ENCODE measurements at places on chromosomes 5 and 9.

DNA sequence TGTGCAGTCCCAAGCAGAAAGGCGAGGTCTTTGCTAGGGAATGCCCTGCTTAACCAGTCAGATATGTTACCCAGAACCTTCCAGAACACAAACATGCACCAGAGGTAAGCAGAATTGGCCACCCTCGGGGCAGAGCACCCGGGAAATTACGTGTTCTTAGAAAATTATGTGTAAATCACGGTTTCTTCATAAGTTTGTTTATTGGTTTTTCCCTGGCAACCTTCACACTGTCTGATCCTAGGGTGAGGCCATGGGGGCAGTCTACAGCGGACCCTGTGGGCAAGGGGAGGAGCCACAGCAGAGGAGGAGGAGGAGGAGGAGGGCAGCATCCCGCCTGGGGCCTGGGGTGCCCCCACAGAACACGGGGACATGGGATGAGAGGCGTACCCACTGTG lies 31.4 kb downstream of the RXRA start:
- DNase-seq = no peak

- no peak for DNase-seq
These were observed 1.3 kb upstream of the ANKRD18A start for GRCh38 chr9:38621434-38622287.

DNA sequence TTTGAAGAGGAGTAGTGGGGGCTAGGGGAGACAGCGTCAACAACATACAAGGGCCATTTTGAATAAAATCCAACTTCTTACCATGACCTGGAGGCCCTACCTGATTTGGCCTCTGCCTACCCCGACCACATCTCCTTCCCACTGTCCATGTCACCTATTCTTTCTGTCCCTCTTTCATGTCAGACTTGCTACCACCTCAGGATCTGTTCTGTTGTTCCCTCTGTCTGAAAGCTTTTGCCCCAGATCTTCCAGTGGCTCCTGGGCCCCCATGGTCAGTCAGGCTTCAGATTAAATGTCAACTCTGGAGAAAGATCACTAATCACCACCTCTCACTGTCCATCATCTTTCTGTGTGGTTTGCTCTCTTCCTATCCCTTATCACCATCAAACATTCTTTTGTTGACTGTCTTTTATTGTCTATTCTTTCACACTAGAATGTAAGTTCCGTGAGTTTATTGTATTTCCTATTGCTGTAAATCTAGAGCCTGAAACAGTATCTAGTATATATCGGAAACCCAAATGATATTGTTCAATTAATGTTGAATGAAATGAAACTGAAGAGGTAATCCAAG lies 31.2 kb upstream of the APC start:
- DNase-seq = no peak

GRCh38 chr9:127541176-127541575 lies 70.9 kb upstream of the STXBP1 start:
- no peak for DNase-seq

DNA sequence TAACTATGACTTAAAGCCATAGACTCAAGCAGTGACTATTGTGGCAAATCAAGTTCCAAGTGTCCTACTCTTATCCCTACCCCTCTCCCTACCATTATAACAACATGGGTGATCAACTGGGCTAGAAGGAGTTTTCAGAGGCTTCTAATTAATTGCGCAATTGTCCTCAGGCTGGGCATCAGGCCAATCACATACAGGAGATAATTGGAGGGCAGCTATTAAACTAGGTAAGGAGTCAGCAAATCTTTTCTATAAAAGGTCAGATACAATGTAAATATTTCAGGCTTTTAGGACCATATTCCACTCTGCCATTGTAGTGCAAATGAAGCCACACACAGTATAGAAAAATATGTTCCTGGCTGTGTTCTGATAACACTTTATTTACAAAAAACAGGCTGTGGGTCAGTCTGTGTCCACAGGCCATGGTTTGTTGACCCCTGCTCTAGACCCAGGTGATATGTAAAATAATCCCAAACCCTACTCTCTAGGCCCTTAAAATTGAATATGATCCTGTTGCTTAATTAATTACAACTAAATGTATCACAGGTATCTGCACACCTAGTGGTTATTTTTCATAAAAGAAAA lies 141.4 kb upstream of the PIK3R1 start:
- DNase-seq = no peak

- DNase-seq = no peak
These were observed 467.3 kb downstream of the TAF11L14 start for GRCh38 chr5:18101532-18101931.

- DNase-seq = no peak
These were observed 24.8 kb downstream of the DPYSL3 start for GRCh38 chr5:147485046-147485445.

DNA sequence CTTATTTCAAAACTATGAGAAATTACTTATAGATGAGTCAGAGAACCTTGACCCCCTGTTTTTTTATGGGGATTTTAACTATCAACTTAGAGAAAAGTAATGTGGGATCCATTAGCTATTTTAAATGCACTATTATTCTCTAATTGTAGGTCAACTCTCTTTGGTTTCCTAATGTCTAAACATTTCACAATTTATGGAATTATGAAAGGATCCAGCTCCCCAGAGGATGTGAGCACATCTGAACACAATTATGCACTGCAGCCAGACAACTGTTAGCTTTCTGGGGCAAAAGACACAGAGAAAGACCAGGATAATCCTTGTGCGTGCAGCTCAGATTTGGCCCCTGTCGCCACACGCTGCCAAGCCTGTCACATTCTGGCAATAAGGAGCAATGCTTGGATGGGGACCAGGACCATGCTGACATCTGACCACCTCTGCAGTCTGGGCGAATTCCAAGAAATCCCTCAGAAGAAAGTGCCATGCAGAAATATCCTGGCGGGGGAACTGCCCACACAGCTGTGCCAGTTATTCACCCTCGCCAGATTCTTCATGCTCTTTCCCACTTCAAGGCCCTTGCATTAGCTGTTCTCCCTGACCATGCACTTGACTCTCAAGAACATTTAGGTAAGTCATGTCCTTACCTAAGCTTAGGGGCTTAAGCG lies 22.2 kb upstream of the CMBL start:
- DNase-seq = no peak

GRCh38 chr5:126640866-126641265 lies 40.1 kb downstream of the PHAX start:
- DNase-seq = no peak

GRCh38 chr5:131473731-131474130 lies 161.3 kb downstream of the RAPGEF6 start:
- DNase-seq = no peak

DNA sequence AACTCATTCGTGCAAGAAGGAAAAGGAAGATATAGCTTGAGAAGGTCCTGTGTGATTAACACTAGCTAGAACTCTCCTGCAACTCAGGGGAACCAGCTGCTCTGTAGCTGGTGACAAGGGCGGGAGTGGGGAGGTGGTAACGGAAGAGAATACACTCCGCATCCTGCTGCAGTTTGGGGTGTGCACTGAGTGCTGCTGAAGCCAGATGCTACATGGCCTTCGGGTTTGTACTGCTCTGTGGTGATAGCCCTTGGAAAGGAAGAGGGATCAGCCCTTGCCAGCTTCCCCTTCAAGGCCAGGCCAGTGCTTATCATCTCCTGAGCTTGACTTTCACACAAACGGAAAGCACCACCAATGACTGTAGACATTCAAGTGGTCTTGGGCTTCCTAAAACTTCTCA lies 34.3 kb downstream of the FRMD3 start:
- no peak for DNase-seq

GRCh38 chr9:126649477-126649876 lies 35.7 kb downstream of the LMX1B start:
- no peak for DNase-seq

DNA sequence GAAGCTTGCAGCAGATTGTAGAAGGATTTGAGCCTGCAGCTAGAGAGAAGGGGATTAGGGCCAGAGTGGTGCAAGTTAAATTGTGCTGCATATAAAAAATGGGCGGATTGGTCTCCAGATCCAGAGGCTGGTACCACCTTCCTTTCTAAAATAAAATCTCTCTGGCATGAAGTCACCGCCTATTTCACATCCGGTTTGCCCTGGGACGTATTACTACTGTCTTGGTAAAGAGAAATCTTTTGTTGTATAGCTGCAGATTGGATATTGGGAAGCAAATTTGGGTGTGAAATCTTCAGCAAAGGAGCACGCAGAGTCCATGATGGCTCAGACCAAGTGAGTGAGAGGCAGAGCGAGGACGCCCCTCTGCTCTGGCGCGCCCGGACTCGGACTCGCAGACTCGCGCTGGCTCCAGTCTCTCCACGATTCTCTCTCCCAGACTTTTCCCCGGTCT lies at the start of gene GABRA1:
Gene GABRA1 (plus strand): TSS at position 180 of the 451 bp plus-strand sequence. CDS start 2,691 bp downstream, outside the sequence.
- DNase-seq = no peak

GRCh38 chr9:88084357-88085183 lies 53.7 kb downstream of the SPATA31C2 start:
- DNase-seq = no peak

DNA sequence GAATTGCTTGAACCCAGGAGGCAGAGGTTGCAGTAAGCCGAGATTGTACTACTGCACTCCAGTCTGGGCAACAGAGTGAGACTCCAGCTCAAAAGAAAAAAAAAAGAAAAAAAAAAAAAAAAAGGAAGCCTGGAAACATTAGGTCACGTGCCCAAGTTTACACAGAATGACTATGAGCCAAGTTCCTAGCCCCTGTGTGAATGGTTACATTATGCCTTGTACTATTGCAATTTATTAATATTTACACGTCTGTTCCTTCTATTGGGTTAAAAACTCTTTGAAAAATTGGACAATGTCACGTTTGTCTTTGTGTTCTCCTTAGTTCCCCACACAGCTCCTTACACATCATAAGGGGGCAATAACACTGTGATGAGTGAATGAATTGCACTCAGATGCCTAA lies 33.5 kb upstream of the SLC28A3 start:
- no peak for DNase-seq

- DNase-seq = no peak
These were observed 96.9 kb downstream of the PLPP1 start for GRCh38 chr5:55437859-55438206.

GRCh38 chr5:117246424-117246823 lies 671.8 kb upstream of the SEMA6A start:
- DNase-seq = no peak

DNA sequence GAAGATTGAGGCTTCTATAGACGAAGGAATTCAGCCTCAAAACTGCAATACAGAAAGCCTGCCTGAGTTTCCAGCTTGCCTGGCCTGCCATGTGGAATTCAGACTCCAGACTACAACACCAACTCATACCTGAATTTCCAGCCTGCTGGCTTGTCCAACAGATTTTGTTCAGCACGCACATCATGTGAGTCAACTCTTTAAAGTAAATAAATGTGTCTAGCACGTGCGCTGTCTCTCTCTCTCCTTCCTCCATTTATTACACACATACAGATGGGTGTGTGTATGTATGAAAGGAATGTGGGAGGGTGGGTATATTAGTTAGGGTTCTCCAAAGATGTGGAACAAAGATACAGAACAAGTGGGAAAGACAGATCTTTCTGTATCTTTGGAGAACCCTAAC lies 82.4 kb upstream of the TAS2R1 start:
- DNase-seq = no peak

GRCh38 chr9:18936094-18936871 lies 96.7 kb downstream of the SAXO1 start:
- no peak for DNase-seq

DNA sequence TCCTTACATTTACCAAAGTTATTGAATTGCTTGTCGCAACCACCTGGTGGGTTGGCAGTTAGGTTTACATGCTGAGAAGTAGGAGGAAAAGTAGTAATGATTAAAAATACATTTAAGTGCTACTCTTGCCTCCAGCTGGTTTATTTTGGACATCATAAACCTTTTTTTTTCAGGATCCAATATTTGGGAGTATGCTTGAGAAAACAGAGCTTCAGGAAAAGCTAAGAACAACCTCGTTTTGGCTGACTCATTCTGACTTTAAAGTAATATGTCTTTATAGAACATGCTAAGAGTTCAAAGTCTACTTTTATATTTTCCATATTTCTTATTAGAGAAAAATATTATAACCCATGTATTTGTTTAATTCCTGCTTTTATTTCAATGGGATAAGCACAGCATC lies 41.7 kb upstream of the BNC2 start:
- DNase-seq = no peak

DNA sequence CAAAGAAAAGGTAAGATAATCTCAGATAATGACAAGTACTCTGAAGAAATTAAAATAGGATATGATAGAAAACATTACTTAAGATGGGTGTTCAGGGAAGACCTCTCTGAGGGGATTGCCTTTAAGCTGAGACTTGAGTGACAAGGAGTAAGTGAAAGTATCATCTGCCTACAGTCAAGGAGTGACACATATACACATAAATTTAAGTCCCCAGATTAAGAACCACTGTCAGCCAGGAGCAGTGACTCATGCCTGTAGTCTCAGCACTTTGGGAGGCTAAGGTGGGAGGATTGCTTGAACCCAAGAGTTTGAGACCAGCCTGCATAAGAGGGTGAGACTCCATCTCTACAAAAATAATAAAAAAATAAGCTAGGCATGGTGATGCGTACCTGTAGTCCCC lies 19.7 kb upstream of the ANKHD1 start:
- no peak for DNase-seq

DNA sequence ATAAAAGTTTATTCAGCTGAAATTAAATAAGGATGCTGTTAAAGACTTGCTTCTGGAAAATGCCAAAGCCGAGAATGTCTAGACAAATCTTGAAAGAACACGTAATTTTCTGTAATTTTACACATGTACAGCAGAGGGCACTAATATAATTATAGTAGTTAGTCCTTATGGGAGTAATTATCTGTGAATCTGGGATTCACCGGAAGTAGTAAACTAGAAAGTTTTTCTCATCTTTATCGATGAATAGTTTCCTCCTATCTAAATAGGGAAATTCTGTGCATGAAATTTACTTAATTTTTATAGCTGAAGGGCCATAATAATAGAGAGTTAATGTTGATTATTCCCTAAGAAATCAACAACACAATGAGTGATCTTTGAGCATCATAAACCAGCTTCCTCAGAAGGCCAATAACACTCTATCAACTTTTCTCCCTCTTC lies 18.4 kb upstream of the CNTLN start:
- no peak for DNase-seq

- no peak for DNase-seq
These were observed 69.3 kb downstream of the KCNIP1 start for GRCh38 chr5:170573114-170573513.

GRCh38 chr9:114202396-114202795 lies 47.1 kb downstream of the COL27A1 start:
- no peak for DNase-seq

GRCh38 chr5:121581588-121581987 lies 270.1 kb upstream of the FTMT start:
- DNase-seq = no peak

- no peak for DNase-seq
These were observed 67.9 kb upstream of the ANKRD55 start for GRCh38 chr5:56301069-56301468.

GRCh38 chr5:137565450-137565849 lies 66.3 kb upstream of the SPOCK1 start:
- no peak for DNase-seq

- DNase-seq = peak; percentile 62
These were observed 226.5 kb upstream of the MAP3K1 start for GRCh38 chr5:56588636-56589480.

DNA sequence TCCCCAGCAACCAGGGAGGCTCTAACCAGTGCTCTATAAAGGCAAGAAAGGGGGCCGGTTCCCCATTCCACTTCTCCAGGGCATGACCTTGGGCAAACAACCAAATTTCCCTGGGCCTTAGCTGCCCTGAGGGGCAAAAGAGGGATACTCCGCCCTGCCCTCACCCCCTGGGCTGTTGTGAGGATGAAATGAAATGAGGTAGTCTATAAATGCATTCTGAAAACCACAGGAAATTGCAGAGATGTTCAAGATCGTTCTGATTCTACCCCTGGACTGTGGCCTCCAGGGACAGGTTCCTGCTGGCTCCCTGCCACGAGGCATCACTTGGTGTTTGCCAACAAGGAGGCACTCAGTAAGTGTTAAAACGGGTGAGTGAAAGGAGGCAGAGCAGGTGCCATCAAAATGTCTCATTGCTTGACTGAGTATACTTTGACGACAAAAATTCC lies 5.7 kb downstream of the RAPGEF1 start:
- no peak for DNase-seq
